H54 (cell line): ENCODE measurements at places on chromosomes 4 and X.

DNA sequence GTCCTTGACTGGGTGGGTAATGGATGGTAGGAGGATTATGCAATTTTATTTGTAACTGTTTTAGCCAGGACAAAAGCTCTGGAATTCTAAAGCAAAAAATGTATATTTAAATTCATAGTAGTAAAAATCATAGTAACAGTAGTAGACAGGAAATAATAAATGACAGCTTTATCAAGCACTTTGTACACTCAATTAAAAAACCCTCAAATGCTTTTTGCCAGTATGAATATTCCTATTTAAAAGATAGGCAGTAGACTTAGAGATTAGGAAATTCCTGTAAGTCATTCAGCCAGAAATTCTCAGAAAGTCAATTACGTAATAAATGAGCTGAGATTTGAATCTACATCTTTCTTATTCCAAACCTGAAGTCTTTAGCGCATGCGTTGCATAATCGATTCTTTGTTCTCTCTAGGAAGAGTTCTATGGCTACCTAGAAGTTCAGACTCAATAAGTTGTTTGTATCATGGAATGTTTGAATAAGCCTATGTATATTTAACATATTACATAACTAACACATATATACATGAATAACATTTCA is 2.5 kb downstream of the AADAT start:
- no peak for DNase-seq

- DNase-seq, result no peak
Observed at GRCh38 chrX:108033890-108034289, 11.0 kb upstream of the VSIG1 start.

- no peak for DNase-seq
Observed at GRCh38 chrX:22053481-22053880, 21.4 kb downstream of the PHEX start.

DNA sequence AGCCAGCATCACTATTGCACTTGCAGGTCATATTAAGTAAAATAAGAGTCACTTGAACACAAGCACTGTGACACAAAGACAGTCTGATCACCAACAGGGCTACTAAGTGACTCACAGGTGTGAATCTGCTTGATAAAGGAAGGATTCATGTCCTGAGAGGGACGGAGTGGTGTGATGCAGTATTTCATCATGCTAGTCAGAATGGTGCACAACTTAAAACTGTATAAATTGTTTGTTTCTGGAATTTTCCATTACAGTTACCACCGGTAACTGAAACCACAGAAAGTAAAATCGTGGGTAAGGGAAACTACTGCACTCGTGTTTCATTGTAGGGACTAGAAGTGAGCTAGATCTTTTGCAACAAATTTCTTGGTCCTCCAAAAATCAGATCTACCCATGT is 109.7 kb downstream of the ELOVL6 start:
- no peak for DNase-seq

- no peak for DNase-seq
Observed at GRCh38 chr4:139740121-139740520, 74.5 kb downstream of the MGST2 start.

GRCh38 chr4:42655269-42655637 is 1.7 kb downstream of the ATP8A1 start:
- DNase-seq, result no peak

DNA sequence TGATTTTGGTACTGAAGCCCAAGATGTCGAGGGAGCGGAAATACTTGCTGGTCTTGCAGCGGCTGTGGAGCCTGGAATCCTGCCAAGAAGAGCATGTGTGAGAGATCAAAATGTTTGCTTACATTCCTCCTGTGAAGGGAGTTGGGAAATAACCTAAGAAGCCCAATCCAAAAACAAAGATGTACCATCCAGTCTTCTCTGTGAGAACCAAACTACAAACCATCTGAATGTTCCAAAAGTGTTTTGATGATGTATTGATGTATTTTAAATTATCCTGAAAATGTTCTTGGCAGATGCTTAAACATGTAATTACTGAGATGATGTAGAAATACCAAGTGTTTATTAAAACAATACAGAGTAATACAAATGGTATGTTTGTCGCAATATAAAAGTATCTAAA is 10.1 kb upstream of the ADH1A start:
- DNase-seq, result no peak

DNA sequence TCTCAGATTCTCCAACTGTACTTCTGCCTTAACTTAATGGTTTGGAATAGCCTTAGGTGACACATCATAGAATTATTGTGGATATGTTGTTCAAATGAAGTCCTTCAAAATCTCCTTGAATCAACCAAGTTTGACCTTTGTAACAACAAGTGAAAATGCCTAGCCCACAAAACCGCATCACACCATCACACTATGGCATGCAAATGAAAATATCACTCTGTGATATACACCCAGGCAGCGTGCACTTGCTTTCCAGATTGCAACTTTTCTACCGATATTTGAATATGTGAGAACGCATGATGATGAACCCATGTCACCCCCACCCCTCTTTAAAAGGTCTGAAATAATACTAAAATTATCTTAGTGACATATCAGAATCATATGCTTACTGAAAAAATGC is 656.7 kb downstream of the GABRG1 start:
- no peak for DNase-seq

DNA sequence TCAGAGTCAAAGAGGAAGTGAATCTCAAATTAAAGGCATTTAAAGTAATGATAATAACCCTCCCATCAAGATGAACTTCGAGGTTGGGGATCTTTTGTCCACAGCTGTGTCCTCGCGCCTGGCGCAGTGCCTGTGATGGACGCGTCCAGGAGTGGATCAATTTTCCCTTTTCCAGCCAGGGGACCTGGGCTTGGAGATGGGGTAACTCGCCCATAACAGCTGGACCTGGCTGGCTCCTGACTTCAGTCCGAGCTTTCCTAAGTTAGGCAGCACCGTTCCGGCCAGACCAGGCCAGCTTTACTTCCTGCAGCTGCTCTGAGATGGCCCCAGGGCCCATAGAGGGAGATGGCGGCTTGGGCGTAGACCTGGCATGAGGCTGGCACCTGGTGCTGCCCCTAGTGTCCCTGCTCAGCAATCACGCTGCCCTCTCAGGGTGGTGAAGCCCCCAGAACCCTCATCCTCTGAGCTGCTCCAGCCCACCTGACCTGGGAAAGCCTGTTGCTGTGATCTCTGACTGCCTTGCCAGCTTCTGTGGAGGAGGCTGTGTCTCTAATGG is 23.9 kb downstream of the ADRA2C start:
- no peak for DNase-seq

DNA sequence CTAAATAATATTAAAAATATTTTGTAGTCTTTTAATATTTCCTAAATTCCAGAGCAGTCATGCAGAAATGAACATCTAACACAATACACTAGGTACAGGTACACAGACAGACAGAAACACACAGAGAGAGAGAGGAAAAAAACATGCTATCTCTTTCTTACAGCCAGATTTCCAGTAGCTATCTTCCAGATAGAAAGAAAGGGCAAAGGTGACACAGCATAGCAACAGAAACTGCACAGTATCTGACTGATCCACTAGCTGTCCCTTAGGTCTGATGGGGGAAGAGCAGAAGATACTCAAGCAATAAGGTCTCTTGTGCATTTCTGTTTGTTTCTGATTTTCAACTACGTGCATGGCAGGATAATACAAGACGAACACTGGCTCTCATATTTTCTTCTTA is 7.8 kb downstream of the FBXW7 start:
- no peak for DNase-seq

- no peak for DNase-seq
Observed at GRCh38 chr4:72418458-72418857, 150.6 kb downstream of the ADAMTS3 start.

GRCh38 chr4:92872604-92873003 is 568.8 kb downstream of the GRID2 start:
- no peak for DNase-seq

DNA sequence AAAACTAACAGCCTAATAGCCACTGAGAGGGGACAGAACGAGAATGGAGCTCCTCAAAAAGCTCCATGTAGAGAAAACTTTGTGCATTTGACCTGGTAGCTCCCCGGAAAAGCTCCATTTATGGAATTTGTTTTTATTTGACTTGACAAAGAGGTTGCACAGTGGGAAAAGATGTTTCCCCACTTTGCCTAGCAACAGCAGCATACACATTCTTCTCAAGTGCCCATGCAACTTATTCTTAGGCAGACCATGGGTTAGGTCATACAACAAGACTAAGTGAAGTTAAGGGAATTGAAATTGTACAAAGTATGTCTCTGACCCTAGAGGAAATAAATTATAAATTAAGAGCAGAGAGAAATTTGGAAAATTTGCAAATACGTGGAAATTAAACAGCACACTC is 949.6 kb upstream of the PRKX start:
- DNase-seq, result no peak

DNA sequence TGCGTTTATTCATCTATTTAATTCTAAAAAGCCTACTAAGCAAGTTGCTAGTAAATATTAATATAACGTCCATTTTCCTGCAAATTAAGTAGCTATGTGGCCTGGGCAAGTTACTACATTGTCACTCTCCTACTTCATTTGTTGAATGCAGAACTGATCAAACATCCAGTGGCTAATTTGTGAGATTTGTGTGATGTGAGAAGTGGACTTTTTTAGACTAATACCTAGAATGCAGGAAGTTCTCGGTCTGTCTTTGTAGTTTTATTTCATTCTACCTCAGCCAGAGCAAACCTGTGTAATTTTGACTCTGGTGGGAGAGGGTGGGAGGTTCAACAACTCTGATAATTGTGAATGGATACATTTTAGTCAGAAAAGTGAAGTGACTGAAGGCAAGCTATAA is 840 bp downstream of the GUF1 start:
- no peak for DNase-seq
